NCI-H526 (cell line): ENCODE measurements at places on chromosomes 11 and 22.

DNA sequence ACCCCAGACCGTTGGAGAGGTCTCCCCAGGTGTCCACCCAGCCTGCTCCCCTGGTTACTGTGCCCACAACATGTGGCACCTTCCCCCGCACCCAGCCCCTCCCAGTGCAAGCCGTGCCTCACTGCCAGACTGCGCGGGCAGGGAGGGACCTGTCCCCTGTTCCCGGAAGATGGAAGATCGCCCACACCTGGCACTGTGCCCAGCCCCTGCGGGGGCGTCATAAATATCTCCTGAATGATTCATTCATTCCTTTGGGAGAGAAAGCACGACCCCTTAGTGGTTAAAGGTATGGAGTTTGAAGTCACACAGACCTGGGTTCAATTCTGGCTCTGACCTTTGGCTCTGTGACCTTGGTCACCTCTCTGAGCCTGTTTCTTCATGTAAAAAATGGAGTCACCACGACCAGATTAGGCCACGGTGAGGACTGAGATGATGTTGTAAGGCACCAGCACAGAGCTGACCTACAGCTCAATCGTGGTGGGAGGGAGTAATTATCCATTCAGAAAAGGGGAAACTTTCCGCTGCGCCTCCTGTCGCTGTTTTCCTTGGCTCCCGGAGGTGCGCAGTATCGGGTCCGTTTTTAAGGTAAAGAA, 497 bp upstream of the SYT12 start:
- no peak for DNase-seq

- DNase-seq, result no peak
Measured at GRCh38 chr11:115712296-115712695, 208.1 kb upstream of the CADM1 start.

DNA sequence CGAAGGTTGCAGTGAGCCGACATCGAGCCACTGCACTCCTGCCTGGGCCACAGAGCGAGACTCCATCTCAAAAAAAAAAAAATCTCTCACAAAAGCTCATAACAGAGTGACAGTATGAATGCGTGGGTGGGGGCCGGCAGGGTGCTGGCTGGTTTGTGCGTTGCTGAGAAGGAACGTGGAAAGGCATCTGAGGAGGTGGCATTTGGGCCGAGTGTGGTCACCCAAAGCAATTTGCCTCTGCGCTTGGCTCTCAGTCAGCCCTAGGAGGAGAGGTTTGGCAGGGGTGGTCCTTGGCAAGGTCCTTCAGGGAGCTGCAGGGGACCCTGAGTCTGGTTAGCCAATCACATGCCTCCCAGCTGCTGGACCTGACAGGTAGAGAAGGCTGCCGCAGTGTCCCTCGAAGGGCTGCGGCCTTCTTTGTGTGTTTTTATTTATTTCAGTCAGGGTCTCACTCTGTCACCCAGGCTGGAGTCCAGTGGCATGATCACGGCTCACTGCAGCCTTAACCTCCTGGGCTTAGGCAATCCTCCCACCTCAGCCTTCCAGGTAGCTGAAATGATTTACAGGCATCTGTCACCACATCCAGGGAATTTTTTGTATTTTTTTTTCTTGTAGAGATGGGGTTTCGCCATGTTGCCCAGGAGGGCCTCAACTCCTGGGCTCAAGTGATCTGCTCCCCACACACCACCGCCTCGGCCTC, 23.5 kb upstream of the OSBPL5 start:
- no peak for DNase-seq

- DNase-seq, result no peak
Measured at GRCh38 chr11:122038543-122038942, 77.5 kb downstream of the BLID start.

DNA sequence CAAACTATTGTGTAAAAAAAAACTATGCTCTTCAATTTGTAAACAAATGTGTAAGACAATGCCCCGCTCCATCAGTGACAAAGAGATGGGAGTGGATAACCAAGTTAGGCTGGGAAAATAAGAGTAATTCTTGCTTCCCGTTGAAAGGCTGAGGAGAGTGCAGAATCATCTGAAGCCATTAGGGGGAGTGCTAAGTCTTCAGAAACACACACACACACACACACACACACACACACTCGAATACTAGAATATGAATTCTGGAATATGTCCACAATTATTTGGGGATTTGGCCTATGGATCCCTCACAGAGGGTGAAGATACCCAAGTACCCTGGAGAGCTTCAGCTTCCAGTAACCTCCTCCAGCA, 27.8 kb upstream of the ROBO3 start:
- DNase-seq, result peak; percentile 91

DNA sequence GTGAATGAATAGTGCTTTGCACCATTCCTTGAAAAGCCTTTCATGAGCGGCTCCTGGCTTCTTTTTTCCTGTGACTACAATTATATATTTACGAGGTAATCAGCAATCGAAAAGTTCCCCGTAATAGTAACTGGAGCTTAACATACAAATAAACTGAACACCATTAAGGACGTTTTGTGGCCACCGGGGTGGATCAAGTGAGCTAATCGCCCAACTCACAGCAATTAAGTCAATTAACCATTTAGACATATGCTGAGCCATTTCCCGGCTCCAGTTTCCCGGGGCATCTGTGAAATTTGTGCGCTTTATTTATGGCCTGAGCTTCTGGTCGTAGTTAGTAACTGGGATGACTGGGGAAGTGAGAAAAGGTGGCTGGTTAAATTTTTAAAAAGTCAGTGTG, 465.2 kb downstream of the MIAT start:
- DNase-seq, result no peak

- DNase-seq, result no peak
Measured at GRCh38 chr11:101863361-101863760, 51.4 kb upstream of the CEP126 start.

- DNase-seq, result no peak
Measured at GRCh38 chr11:17287058-17287457, 10.5 kb downstream of the NUCB2 start.

DNA sequence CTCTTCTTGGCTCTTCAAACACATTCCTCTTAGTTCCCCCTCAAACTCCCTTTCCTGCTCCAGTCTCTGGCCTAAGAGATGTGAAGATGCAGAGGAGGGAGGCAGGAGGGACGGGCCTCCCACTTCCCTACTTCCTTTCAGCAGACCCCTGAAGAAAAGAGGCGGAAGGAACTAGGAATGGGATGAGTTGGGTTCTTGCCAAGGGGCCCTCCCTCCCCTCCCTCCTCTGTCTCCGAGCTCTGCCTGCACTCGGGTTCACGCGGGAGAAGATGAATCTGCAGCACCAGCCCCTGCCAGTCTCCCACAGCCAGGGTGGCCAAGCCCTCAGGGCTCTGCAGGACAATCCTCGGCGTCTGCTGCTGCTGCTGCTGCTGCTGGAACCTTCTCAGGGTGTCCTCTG, 24.3 kb upstream of the PKNOX2 start:
- no peak for DNase-seq

DNA sequence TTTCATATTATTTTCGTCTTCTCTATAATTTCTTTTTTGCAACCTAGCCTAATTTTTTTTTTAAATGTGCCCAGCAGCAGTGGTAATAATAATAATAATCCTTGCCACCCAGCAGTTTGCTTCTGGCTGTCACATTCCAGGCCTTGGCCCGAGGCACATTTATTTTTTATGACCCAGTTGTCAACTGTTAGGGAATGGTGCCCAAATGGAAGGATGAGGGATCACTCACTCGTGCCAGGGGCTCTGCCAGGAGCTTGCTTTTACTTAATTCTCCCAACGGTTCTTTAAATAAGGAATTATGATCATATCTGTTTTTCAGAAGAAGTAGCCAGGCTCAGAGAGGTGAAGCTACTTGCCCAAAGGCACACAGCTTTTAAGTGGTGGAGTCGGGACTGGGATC, 49.6 kb downstream of the MYO18B start:
- DNase-seq, result no peak

GRCh38 chr11:1946812-1947484, at the start of gene MRPL23:
Gene MRPL23, plus strand, starts transcription at chr11:1947332. Its CDS starts 31 bp downstream, at chr11:1947363.
- no peak for DNase-seq

GRCh38 chr11:8928981-8929615, 3.6 kb downstream of the C11orf16 start:
- no peak for DNase-seq

DNA sequence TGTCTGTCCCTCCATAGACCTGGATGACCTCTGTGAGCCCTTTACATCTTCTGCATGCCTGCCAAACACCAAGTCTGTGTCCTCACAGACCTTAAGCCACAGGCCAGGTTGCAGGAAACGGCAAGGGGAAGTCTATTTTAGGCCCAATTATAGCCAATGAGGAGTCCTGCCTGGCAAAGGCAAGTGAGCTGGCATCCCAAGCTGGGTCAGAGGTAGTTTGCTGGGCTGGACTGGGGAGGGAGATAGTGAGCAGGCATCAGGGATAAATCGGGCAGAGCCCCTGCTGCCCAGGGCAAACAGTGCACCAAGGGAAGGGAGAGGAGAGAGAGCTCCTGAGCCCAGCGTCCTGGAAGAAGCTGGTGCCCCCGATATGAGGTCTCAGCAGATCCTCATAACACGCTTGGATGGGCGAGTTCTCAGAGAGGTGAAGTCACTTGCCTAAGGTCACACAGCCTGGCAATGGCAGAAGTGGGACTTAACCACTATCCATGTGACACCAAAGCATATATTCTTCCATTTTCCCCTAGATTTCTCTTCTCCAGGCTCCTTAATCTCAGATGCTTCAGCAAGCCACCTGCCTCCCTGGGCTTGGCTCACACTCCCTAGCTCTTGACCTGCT, 3.7 kb upstream of the RELT start:
- DNase-seq, result peak; percentile 53

DNA sequence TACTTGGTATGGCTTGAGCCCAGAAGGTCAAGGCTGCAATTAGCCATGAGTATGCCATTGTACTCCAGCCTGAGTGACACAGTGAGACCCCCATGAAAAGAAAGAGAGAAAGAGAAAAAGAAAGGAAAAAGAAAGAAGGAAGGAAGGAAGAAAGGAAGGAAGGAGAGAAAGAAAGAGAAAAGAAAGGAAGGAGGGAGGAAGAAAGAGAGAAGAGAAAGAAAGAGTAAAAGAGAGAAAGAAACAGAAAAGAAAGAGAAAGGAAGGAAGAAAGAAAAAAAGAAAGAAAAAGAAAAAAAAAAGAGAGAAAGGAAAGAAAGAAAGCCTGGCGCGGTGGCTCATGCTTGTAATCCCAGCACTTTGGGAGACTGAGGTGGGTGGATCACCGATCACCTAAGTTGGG, 77.5 kb downstream of the CSTPP1 start:
- DNase-seq, result no peak

GRCh38 chr11:16280256-16280682, 76.1 kb downstream of the SOX6 start:
- DNase-seq, result no peak

- DNase-seq, result peak; percentile 87
Measured at GRCh38 chr11:127003260-127003981, 2.9 kb upstream of the KIRREL3 start.

DNA sequence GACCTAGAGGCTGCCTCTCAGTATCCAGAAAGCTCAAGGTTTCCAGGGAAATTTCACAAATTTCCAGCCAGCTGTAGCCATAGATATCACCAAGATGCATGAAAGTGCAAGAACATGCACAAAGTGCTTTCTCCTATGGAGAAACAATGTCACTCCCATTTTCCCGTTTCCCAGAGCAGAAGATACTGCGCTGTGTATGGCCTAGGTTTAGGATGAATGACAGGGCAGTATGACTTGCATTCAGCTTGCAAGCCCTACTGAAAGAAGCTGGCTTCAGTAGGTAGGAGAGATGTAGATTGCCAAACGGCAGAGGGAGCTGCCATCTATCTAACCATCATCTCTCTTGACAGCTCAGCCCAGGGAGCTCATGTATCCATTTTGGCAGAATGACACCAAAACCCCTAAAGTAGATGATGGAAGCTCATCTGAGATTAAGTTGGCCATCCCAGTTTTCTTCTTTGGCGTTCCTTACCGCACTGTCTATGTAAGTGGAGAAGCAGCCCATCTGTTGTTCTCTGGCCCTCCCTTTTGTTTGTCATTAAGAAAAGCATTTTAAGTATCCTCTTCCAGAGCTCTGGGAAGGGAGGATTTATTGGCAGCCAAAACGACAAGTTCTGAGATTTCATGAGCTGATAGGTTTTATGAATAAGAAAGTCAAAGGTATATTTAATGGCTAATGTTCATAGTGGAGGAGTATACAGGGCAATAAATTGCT, 4.6 kb downstream of the TECTA start:
- no peak for DNase-seq

GRCh38 chr11:80009081-80009480, 568.3 kb upstream of the TENM4 start:
- DNase-seq, result no peak

DNA sequence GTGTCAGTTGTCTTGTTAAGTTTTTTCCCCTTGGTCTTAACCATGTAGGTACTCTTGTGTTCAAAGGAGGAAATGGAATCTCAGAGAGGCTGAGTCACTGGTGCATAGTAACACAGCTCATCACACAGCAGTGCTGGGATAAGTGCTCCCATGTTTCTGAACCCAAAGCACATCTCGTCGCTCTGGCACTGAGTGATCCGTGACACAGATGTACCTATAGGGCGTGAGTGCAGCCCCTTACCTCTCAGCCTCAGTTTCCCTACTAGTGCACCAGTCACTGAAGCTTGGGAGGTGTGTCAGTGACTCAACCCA, 234.0 kb downstream of the ST3GAL4 start:
- no peak for DNase-seq

- DNase-seq, result no peak
Measured at GRCh38 chr11:115705200-115705599, 201.0 kb upstream of the CADM1 start.

GRCh38 chr11:134317103-134317502, 14.7 kb upstream of the GLB1L2 start:
- DNase-seq, result no peak

GRCh38 chr11:96472085-96472484, 82.3 kb downstream of the JRKL start:
- DNase-seq, result no peak

DNA sequence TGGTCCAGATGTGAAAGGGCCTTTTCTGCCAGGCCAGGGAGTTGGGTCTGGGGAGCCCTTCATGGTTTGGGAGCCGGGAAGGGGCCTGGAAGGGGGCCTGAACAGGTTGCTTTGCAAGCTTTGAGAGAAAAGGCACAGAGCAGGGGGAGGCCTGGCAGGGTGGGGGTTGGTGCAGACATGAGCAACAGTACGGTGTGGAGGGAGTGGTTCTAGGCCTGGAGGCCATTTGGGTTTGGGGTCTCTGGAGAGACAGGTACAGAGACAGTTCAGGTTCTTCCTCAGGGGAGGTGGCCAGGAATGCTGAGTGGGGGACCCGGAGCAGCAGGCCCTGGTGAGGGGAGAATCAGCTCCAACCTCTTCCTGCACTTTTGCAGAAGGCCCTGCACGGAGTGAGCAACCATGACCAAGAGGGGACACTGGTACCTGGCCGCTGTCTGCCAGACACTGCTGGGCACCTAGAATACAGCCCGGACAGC, 1.4 kb downstream of the KDELR3 start:
- DNase-seq, result no peak

GRCh38 chr11:42770444-42771065, 541.2 kb upstream of the API5 start:
- peak; percentile 52 for DNase-seq

GRCh38 chr11:114892381-114893197, 214.3 kb downstream of the NXPE2 start:
- peak; percentile 67 for DNase-seq

DNA sequence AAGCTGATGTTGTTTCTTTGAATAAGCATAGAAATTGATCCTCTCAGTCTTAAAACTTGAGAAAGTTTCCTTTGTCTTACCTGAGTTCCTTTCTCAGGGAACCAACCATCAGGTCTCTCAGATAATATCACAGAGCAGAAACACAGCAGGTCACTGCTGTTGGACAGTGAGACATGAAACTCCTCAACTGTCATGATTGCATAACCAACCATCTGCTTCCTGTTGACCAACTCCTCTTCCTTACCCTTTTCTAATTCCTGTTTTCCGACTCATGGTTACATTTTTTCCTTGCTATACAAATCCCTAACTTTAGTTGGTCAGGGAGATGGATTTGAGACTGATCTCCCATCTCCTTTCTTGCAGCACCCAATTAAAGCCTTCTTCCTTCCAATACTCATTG, 845.3 kb downstream of the FAM181B start:
- no peak for DNase-seq
